ENCODE measurements at places on chromosomes 4 and X.

DNA sequence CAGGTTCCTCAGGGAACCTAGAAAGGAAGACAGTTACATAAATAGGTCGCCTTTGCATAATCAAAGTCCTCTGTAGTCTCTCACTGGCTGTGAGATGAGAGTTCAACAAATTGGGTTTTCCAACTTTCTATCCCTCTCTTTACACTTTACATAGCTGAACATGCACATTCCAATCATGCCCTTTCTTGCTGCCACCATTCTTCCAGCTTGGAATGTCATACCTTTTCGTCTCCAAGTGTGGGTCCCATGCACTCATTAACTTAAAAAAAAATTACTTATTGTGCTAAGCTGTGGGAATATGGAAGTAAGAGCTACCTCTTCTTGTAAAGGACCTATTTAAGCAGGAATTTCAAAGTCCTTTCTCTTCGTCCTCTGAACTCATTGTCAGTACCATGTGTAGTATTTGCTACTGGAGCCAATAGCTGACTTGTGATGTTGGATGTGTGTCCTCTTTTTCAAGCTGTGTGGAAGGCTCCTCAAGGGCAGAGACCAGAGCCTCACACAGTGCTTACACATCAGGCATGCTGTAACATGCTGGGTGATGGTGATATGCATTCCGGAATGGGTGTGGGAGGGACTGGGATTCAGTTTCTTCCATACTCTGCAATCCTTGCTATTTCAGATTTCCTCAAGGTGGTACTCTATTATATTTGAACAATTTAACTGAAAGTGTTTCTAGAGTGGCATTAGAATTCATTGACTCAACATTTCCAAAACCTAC lies 7.1 kb downstream of the ENOPH1 start:
- DNase-seq: no peak

GRCh38 chr4:110106931-110107296 lies 91.5 kb downstream of the ELOVL6 start:
- DNase-seq: no peak

- DNase-seq: no peak
Measured at GRCh38 chrX:41265615-41266014, 68.3 kb upstream of the DDX3X start.

- no peak for DNase-seq
Measured at GRCh38 chrX:97117572-97117971, 233.9 kb downstream of the RPA4 start.

DNA sequence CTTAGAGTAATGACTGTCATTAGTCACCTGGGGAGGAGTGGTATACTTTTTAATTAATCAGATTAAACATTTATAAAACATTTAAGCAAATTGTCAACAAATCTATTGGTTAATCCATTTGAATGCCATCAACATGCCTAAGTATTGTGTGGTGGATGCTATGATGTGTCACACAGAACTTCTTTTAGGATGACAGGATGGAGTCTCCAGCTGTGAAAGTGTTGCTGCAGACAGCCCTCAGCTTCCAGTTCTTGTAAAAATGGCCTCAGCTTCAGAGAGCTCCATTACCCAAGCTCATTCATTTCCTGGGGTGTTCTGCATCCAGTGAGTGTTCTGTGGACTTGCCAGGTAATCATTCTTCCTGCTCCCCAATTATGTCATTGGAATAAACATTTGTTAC lies 74.3 kb upstream of the CLNK start:
- DNase-seq: no peak

DNA sequence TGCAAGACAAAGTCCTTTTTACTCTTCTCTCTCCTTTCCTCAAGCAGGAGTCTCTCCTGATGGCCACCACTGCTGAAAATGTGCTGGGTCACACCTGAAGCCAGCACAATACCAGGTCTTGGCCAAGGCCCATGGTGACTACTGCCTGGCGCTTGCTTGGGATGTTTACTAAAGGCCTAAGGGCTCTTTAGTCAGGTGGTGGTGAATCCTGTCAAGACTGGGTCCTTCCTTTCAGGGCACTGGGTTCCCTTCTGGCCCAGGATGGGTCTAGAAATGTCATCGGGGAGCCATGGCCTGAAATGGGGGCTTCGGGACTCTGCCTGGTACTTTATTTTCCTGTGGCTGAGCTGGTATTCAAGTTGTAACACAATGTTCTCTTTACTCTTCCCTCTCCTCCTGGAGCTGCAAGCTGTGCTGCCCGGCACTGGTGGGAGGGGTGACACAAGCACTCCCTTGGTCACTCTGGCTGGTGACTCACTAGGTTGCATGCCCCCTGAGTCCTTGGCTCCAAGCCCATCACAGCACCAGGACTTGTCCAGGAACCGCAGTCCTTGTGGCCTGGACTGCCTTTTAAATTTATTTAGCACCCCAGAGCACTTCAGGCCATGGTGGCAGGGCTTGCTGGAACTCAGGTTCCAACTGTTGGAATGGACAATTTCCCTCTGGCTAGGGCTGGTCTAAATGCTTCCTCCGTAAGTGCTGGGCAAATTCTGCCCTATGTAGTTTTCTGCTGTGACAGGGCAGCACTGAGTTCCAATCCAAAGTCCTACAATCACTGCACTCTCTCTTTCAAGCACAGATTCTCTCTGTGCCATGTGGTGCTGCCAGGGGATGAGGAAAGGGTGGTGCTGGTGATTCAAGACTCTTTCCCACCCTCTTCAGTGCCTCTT lies 11.3 kb downstream of the ARL13A start:
- DNase-seq: peak; percentile 1

- no peak for DNase-seq
Measured at GRCh38 chr4:159175989-159176375, 73.1 kb downstream of the RAPGEF2 start.

DNA sequence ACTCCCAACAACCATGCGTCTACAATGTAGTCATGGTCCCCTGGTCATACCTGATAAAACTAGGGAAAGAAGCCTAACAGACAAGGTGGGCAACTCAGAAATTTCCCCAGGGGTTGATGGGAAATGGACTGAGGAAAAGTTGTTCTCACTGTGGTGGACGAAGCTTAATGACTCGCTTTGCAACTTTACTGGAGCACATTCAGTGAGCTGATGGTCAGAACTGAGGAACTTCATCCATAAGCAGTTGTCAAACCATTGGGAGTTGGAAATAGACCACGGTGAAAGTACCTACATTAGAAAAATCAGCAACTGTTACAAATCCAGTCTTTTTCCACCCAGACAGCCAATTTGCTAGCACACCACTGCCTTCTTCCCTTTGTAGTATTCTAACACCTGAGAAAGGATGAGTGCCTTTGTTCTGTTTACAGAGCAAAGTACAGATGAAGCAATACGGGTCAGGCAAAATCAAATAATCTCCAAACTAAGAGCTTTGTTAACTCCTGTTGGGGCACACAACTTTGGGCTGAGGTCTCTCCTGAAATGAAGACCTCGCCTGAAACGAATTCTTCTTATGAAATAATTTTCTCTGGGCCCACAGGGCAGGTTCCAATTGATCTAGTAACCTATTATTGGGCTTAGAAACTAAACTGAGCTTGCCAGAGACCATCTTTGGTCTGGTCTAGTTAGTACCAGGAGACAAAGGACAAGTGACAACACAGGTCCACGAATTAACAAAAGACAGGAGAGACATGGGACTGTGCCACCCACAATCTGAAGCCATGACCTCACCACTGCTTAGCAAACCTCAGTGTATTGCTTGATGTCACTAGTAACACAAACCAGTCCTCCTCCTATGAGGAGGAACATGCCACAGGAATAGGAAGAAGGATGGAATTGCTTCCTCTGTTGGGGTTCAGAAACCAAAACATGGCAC lies 58.9 kb upstream of the NFKB1 start:
- no peak for DNase-seq

- DNase-seq: no peak
Measured at GRCh38 chr4:158837527-158838141, 68.8 kb downstream of the FNIP2 start.

DNA sequence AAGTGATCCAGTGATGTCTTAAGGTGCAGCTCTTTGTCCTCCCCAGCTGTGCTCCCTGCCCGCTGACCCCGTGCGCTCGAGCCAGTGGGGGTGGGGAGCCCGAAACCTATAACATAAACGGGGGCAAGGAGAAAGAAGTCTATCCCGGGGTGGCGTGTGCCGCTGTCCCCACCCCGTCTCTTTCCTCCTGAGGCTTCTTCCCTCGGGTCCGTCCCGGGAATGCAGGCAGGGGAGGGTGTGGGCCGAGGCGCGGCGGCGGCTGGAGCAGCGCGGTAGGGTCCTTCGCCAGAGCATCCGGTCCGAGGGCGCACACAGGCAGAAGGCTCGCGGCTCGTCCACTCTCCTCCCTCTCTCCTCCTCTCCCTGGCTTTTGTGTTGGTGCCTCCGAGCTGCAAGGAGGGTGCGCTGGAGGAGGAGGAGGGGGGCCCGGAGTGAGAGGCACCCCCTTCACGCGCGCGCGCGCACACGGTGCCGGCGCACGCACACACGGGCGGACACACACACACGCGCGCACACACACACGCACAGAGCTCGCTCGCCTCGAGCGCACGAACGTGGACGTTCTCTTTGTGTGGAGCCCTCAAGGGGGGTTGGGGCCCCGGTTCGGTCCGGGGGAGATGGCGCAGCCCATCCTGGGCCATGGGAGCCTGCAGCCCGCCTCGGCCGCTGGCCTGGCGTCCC lies at the start of gene RAB33A:
TSS of gene RAB33A (plus strand) at position 517 of the 681 bp plus-strand sequence. CDS start at position 618, 101 bp downstream.
- no peak for DNase-seq

DNA sequence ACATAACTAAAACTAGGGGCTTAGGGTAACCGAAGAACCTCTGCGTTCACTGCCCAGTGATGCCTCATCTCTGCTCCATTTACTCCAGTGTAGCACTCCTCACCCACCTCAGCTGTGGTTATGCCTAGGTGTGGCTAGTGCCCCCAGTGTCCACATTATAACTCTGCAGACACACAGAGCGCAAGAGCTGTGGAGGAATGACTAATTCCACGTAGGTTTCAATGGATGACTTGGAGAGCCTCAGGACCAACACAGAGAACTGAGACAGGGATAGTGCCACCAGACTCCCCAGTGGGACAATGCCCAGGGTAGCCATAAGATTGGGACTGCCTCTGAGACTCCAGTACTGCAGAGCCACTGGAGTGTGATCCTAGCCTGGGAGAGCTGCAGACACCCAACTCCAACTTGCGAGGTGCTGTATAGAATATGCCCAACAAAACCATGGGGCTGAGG lies 542.4 kb upstream of the DIPK2B start:
- DNase-seq: peak; percentile 69

DNA sequence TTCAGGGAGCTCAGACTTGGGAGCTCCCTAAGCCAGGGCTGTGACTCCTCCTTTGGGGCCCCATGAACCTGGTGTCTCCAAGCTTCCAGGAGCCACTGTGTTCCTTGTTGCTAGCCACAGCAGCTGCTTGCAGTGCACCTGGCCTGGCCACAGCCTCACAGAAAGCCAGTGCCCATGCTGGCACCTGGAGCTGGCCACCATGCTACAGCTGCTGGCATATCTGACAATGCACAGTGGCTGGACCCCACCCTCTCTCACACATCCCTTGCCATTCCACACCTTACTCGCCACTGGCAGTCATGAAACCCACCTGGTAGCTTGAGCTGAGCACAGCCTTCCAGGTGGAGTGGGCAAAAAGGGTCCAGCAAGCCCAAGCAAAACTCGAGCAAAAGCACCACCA lies 441.7 kb downstream of the ARAP2 start:
- no peak for DNase-seq

- DNase-seq: no peak
Measured at GRCh38 chr4:147975933-147976928, 244.3 kb downstream of the ARHGAP10 start.

DNA sequence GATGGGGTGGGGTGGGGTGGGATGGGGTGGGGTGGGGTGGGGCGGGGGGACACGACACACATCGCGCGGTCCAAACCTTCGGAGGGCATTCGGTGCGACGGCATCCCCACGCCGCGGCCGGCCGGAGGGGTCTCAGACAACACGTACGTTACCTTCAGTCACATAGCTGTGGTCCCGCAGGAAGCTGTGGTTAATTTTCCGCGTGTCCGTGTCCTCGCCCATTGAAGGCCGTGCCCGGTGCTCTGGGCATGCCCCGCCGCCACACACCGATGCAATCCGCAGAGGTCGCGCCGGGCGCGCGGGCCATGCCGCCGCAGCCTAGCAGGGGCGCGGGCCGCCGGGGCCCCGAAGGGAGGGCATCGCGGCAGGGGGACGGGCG lies 417 bp downstream of the PPP2R2C start:
- no peak for DNase-seq

GRCh38 chrX:69028761-69029120 lies 136.5 kb downstream of the PJA1 start:
- DNase-seq: no peak

GRCh38 chr4:69060651-69061308 lies 35.5 kb upstream of the UGT2B7 start:
- DNase-seq: no peak

- no peak for DNase-seq
Measured at GRCh38 chrX:151776936-151777335, 42.4 kb downstream of the CNGA2 start.

DNA sequence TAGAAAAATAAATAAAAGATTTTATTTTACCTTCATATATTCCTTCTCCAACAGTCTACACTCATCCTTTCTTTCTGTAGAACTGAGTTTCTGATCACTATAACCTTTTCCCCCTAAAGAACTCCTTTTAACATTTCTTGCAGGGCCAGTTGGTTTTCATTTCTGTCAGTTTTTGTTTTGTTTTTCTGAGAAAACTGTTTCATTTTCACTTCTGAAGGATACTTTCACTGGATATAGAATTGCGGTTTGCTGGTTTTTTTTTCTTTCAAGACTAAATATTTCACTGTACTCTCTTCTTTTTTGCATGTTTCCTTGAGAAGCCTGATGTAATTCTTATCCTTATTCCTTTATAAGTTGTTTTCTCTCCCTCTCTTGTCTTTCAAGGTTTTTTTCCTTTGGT lies 90.4 kb upstream of the EOLA2 start:
- DNase-seq: no peak

DNA sequence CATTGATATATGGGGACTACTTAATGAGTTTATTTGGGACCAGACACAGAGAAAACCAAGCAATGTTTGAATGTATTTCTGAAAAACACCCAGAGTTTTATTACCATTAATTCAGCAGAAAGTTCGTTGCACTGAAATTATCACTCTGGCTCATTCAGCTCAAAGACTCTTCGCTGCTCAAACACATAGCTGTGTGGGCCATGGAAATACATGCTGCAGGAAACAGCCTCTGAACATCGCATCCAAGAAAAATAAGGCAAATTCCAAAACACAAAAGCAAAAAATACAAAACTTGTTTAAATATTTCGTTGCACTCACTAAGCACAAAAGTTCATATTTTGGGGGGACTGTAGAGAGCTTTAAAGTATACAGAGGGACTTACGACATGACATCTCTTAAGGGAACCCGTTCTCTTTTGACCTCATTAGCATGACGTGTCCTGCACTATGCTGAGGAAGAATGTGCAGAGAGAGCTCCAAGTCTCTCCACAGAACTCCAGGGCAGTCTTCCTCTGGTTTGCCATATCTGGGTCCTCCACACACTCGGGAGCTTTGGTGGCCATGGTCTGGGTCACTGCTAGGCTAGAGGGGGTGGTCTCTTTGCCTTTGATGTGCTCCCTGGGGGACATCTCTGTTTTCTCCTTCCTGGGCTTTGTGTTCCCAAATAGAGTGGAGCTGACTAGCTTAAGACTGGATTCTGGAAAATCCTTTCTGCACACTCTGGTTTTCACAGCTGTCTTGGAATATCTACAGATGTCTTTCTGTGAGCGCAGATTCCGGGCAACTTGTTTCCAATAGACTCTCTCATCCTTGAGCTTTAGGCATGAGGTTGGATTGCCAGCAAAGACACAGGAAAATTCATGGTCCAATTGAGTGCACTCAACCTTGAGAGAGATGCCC lies 2.8 kb downstream of the FGFBP1 start:
- no peak for DNase-seq

- DNase-seq: no peak
Measured at GRCh38 chr4:5999356-5999755, 18.9 kb downstream of the C4orf50 start.

GRCh38 chr4:6561706-6562371 lies 13.2 kb upstream of the MAN2B2 start:
- DNase-seq: no peak

GRCh38 chr4:7485096-7485495 lies 50.4 kb upstream of the PSAPL1 start:
- DNase-seq: no peak

Measured in SW 1271 (cell line).